Left ventricle myocardium inferior (tissue), 1 donor: ENCODE measurements at places on chromosomes 11 and 22. TPM values are rescaled to one million over a fixed set of nuclear protein-coding genes. Genes with fewer than 3 reads are reported as not detected.

DNA sequence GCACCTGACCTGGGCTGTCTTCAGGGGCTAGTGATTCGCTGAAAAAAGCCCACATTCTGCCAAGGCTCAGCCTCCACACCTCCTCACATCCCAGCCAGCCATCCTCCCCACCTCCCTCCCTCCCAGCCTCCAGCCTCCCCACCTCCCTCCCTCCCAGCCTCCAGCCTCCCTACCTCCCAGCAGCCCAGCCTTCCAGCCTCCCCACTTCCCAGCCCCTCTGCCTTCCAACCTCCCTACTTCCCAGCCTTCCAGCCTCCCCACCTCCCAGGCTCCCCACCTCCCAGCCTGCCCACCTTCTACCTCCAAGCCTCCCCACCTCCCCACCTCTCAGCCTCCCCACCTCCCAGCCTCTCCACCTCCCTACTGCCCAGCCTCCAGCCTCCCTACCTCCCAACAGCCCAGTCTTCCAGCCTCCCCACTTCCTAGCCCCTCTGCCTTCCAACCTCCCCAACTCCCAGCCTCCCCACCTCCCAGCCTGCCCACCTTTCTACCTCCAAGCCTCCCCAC is 33.7 kb upstream of the TH start:
- no peak for DNase-seq

GRCh38 chr11:76799066-76799804 is 16.1 kb downstream of the TSKU start:
- peak; percentile 91 for DNase-seq

DNA sequence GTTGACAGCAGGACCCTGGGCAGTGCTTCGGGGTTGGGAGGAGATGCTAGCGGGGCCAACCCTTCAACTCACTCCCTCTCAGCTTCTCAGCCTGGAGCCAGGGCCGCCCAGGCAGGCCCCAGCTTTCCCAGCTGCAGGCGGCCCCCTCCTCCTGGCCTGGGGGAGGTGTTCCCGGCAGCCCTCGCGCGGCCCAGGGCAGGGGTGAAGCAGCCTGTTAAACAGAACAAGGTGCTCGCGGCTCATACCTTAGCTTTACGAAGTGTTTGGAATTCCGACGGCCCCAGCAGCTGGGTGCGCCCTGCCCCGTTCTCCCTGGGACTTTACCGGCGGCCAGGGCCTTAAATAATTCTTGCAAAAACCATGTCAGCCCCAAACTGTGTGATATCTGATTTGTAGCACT is 17.2 kb downstream of the MRPL23 start:
- no peak for DNase-seq

DNA sequence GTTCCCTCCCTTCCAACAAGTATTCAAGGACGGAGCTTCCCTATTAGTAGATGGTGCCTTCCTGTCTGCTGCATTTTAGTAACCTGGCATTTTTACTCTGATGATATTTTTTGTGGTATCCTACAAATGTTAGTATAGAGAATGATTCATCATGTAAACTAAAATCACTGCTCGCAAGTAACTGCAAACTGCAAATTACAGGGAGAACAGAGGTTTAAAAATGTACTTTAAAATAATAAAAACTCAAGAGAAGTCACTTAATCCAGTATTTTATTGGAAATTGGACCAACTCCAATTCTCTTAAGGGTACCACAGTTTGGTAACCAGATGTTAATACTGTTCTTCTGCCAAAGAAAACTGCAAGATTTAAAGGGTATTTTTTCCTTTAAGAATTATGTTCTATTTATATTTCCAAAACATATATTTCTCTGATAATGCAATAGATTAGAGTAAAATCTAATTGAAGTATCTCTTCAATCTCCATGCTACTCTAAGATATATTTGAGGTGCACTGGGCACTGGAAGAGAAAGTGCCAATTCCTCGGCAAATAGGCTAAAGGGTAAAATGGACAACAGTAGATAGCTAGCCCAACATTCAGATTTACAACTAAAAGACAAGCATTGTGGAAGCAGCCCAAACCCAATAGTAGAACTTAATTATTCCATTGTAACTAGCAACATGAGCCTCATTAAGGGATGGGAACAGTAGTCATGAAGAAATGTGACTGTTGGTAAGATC is 298.0 kb downstream of the TTC28 start:
- DNase-seq: no peak

Gene RTN4RL2
- 1.3 TPM for total RNA-seq

Gene ASRGL1
- total RNA-seq: 4.6 TPM

Gene SCUBE2
- 1.8 TPM for total RNA-seq
